ENCODE measurements at places on chromosomes 16 and 17.
A peak's percentile ranks its signal among the peaks of the same experiment; 100 is the strongest.

GRCh38 chr16:69150146-69150865 lies 17.9 kb downstream of the UTP4 start:
- DNase-seq: peak; percentile 16

GRCh38 chr17:72255481-72255880 lies 134.7 kb downstream of the SOX9 start:
- DNase-seq: no peak

GRCh38 chr17:9895923-9896322 lies 9.1 kb downstream of the RCVRN start:
- no peak for DNase-seq

- DNase-seq: no peak
These were observed 219.4 kb downstream of the MAF start for GRCh38 chr16:79380995-79381602.

GRCh38 chr17:284676-285355 lies 67.8 kb downstream of the RPH3AL start:
- no peak for DNase-seq

DNA sequence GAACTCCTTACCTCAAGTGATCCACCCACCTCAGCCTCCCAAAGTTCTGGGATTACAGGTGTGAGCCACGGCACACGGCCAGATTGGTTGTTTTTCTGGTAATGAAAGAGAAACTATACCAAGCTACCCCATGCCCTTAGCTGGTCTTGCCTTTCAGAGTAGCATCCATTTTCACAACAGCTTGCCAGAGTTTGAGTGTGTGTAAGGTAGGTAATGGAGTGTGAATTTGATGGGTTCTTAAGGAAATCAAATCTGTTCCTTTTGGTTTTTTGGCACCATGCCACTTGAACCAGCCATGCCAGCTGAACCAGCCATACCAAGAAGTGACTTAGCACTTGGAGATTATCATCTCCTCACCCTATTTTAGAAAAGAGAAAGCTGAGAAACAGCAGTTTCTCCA lies 5.1 kb downstream of the CALCOCO2 start:
- no peak for DNase-seq

DNA sequence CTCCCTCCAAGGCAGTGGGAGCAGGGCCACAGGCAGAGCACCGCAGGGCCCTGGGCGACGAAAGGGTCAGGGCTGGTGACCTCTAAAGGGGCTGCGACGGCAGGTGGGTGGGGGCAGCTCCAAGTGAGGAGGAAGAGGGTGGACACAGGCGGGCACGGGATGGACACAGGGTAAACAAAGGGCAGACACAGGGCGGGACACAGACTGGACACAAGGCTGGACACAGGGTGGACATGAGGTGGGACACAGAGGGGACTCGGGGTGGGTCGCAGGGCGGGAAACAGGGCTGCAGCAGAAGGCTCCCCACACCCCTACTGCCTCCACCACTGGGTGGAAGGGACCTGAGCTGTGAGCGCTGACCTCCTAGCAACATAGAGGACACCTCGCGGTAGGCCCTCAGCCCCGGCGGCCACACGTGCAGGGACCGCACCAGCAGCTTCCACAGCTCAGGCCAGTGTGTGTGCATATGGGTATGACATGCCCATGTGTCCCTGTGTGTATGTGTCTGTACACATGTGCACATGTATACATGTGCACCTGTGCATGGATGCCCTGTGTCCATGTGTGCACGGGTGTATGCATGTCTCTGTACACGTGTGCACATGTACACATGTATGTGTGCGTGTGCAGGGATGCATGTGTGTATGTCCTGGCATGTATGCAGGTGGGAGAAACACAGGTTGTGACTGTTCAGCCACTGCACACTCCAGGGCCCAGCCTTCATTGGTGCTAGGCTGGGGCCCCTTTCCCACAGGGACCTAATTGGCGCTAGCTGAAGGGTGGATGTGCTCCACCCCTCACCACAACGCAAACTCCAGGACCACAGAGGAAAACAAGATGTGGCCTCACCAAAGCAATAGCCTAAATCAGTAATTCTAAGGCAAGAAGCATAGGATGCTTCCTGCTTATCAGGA lies 7.6 kb downstream of the LMF1 start:
- no peak for DNase-seq

DNA sequence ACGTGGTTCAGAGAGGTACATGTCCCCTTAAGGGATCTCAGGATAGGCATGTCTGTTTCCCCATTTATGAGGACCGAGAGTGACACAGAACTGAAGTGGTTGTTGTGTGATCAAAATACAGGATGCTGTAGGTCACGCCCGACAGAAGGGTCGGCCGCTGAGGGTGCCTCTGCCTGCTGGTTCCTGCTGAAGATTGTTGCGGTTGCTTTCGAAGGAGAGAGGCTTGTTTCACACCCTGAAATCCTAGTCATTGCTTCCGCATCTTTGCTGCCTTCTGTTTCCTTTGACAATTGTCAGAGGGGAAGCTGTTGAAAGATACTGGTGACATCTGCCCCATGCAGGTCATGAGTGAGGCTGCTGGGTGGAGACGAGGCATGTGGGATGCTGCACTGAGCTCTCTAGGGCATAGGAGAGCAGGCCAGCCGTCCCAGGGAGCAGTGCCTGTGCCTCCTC lies 3.8 kb upstream of the NAT9 start:
- peak; percentile 21 for DNase-seq

- no peak for DNase-seq
These were observed 138.0 kb upstream of the HS3ST2 start for GRCh38 chr16:22675745-22676540.

- no peak for DNase-seq
These were observed 66.6 kb upstream of the CHMP6 start for GRCh38 chr17:80924807-80925610.

- DNase-seq: no peak
These were observed 12.3 kb downstream of the ADORA2B start for GRCh38 chr17:15957206-15957605.

DNA sequence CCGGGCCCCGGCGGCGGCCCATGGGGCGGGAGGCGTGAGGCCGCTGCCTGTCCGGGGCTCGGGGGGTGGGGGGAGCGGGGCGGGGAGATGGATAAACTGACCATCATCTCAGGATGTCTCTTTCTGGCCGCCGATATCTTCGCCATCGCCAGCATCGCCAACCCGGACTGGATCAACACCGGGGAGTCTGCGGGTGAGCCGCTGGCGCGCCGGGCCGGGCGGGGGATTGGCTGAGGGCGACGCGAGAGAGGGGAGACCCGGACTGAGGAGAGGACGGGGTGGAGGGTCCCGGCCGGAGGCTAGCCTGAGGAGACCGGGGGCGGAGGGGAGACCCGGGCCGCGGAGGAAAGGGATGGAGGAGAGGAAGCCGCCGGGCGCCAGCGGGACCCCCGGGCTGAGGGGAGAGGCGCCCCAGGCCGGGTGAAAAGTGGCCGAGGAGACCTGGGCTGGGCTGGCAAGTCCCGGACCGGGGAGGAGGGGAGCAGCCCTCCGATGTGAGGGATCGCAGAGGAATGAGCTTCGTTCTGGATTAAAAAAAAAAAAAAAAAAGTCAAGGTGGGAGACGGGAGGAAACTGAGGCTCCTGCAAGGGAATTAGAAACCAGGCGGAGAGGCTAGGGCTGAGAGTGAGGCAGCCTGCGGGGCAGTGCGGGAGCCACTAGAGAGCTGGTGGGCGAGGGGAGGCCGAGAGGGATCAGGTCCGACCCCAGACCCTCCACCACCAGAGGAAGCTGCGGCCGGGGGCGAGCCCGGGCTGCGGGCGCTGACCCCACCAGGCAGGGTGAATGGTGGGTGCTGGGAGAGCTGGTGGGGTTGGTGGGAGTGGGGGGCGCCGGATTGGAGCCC lies 526 bp downstream of the MOSMO start:
- no peak for DNase-seq

DNA sequence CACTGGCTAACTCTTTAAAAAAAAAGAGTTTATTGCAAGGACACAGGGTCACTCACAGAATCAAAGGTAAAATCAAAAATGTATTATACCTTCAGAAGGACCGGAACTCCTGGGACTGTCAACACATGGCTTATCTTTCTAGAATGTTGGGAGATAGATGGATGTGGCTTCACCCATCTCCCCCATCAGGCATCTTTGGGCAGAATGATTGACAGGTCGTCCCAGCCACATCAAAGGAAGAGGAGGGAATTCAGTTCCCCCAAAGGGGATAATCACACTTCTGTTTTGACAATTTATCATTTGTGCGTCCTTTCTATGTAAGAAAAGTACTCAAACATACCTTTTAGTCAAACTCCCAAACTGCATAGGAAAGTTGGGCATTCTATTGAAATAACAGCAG lies 228.6 kb upstream of the CDH5 start:
- no peak for DNase-seq

GRCh38 chr17:57424777-57425188 lies 168.5 kb downstream of the MSI2 start:
- DNase-seq: no peak

- no peak for DNase-seq
These were observed 53.4 kb downstream of the SNTB2 start for GRCh38 chr16:69240331-69240730.

DNA sequence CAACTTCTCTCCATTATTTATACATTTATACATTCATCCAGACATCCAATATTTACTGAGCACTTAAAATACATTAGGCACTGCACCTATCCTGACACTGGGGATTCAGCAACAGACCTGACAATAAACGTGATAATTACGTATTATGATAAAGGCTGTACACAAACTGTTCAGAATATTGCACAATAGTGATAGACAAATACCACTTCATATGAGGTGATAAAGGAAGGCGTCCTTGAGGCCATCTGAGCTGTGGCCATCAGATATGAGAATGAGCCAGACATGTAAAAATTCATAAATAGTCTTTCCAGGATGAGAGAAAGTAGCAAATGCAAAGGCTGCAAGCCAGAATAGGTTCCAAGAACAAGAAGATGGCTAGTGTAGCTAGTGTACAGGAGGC lies 8.6 kb downstream of the USP32 start:
- DNase-seq: no peak

DNA sequence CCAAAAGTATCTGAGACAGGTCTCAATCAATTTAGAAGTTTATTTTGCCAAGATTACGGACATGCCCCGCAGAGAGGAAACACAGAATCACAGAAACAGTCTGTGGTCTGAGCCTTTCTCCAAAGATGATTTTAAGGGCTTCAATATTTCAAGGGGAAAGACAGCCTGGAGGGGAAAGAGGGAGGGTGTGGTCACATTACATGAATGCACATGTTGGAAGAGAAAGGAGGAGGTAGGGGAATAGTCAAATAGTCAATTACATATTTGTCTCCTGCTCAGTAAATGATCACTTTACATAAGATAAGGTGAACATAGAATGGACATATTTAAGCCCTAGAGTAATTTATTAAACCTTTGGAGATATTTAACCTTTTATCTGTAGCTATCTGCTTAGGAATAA lies 12.3 kb downstream of the UNC45B start:
- no peak for DNase-seq

All from stimulated activated CD8-positive, alpha-beta memory T cell treated with anti-CD3 and anti-CD28 coated beads, Interleukin-7, amount 100 ng/mL, for 4 hours (primary cell).